ENCODE measurements at places on chromosomes 3 and 15.

DNA sequence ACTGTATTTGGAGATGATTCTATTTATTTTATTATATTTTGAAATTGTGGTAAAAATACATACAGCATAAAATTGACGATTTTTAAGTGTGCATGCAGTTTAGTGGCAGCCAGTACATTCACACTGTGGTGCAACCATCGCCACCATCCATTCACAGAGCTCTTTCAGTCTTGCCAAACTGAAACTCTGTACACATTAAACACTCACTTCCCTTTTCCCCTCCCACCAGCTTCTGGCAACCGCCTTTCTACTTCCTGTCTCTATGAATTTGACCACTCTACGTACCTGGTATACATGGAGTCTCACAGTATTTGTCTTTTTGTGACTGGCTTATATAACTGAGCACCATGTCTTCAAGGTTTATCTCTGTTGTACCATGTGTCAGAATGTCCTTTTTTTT is 303.3 kb upstream of the ATP10A start:
- DNase-seq, result no peak

DNA sequence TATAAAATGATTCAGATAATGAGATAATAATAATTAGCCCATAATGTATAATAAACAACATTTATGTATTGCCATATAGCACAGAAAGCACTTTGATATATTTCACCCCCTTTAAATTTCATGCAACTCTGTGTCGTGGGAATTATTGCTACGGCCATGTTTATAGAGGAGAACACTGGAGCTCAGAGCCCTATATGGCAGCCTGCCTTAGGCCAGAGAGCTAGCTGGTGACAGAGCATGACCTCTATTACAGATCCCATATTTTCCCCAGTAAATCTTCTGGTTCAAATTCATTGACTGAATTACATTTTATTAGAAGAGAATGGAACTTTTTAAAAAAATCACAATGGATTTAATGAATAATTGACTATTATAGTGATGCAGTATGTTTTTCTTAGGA is 25.0 kb downstream of the USP13 start:
- no peak for DNase-seq

GRCh38 chr3:100457811-100458210 is 34.6 kb upstream of the TMEM45A start:
- no peak for DNase-seq

DNA sequence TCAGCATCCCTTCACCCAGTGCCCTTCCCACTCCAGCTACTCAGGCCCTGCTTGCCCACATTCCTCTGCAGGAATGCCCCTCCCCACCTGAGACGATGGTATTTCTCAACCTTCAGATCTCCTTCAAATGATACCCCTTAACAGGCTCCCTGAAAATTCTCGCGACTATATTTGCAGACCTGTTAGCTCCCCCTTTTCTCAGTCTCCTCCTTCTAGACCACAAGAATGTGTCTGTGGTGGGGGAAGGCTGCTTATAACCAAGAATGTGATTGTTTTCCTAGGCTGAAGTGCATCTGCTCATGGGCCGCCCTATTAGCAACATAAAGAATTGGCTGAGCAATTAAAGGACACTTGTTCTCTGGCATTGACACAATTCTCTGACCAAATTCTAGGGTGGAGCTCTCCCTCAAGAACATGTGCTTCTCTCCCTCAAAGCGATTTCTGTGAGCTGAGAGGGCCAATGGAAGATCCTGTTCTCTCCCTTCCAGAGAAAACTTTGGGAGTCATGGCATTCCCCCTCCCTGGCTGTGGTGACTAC is 19.1 kb upstream of the LIMD1 start:
- DNase-seq, result no peak

DNA sequence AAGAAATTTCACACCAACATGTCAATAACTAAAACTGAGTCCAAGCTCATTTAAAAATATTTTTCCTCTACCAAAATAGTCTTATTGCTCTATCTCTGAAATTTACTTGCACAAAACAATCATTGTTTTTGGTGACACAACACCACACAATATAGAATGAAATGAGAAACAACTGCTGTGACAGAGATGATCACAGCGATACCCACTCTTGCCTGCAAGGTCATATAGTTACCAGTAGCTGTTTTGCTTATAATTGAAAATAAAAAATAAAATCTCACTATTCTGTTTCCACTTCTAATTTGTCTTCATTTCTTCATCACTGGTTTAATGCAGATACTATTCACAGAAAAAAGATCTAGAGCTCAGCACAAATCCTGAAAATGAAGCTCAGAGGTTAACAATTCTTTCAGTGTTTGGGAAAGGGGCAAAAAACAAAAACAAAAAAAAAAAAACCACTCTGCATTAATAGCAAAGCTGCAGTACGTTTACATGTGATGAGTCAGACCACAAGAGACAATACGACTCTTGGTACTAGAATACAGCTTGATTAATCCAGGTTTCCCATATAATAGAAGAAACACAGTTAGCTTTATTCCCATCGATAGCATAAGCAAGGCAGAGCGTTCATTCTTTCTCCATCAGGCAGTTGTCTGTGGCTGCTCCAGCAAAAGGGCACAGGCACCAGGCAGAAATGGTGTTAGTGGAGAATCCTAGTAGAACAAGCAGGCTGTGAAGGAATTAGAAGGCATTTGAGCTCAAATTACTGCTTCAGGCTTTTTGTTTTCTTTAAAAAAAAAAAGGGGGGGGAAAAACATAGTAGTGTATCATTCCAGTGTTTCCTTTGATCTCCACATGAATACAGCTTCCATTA is 773 bp downstream of the ANKRD28 start:
- no peak for DNase-seq

GRCh38 chr15:77107531-77108355 is 36.8 kb upstream of the TSPAN3 start:
- no peak for DNase-seq

- no peak for DNase-seq
Measured at GRCh38 chr15:61921093-61921492, 139.2 kb downstream of the VPS13C start.

DNA sequence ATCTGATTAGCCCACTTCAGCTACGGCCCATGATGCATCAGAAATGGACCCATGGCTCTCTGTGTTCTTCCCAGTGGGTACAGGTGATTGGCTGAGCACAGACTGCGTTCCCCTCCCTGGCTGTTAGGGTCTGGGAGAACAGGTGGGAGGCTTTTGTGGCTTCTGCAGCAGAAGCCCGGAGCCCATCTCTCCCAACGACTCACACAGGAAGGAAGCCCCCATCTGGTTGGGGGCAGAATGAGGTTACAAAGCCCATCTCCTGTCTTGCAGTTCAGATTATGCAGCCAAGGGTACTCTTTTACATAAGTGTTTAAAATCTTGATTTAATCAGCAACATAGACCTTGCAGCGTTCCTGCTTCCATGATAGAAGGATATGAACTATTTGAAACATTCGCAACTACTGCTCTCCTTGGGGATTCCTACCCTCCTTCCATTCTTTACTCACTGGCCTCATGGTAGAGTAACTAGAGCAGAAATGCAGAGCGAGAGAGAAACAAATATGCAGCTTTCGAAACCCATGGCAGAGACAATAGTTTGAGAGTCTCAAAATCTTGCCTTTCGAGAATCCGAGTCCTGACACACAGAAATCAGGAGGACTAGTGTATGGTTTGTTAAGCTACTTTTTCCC is 291.3 kb downstream of the TLE3 start:
- no peak for DNase-seq

DNA sequence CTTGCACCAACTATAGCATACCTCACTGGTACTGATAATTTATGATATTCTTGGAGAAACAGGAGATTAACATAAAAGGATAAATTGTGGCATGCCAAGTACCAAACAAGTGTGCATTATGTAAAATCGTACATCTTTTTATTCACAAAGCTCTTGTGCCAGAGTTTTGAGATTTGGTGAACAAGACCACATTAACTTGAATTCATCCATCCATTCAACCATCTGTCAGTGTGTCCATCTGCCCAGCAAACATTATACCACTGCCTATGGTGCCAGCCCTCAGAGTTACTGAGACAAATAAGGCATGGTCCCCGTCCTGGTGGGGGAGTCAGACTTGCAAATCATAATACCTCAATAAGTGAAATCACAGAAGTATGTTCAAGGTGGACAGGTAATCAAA is 17.0 kb upstream of the NEO1 start:
- DNase-seq, result no peak

DNA sequence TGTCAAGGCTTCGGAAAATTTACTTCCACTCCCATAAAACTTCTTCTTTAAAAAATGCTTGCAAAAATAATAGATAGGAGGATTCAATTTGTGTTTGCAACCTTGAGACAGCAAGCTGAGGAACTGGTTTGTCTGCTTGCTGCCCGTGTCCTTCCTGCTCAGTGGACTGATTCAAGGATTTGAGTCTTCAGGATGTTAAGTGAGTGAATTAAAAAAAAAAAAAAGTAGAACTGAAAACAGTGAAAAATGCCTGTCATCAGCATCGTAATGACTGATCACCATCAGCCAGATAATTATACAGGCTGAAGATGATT is 453.7 kb downstream of the FGF12 start:
- no peak for DNase-seq

DNA sequence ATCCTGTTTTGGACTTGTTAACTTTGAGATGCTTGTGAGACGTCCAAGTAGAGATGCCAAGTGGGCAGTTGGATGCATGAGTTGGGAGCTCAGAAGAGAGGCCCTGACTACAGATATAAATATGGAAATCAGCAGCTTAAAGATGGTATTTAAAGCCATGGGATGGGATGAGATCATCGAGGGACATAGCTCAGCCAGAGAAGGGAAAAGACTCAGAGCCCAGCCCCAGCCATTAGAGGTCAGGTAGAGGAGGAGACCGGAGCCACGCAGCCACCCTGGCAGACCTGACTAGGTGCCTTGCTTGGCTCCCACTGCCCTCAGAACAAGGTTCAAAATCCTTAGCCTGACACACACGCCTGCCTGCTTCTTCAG is 31.1 kb downstream of the ATP2B2 start:
- no peak for DNase-seq

- DNase-seq, result no peak
Measured at GRCh38 chr3:30357897-30358296, 248.5 kb upstream of the TGFBR2 start.

- DNase-seq, result no peak
Measured at GRCh38 chr15:69018951-69019350, 4.5 kb downstream of the NOX5 start.

DNA sequence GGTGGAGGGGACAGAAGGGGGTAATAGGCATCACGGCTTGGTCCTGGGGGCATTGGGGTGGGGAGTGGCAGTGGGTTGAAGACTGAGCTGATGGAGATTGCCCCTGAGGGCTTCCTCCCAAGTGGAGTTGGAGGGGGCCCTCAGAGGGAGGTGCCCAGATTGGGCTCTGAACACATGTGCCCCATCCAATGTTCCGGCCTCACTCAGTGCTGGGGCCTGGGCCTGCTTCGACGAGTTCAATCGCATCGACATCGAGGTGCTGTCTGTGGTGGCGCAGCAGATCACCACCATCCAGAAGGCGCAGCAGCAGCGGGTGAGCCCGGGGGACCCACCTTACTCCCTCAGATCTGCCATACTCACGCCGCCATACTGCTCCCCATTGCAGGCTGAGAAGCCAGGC is 45.3 kb downstream of the DNAH1 start:
- DNase-seq, result no peak

GRCh38 chr3:31614162-31614921 is 81.6 kb downstream of the STT3B start:
- no peak for DNase-seq

- DNase-seq, result no peak
Measured at GRCh38 chr3:140953028-140953960, 11.7 kb downstream of the SLC25A36 start.

DNA sequence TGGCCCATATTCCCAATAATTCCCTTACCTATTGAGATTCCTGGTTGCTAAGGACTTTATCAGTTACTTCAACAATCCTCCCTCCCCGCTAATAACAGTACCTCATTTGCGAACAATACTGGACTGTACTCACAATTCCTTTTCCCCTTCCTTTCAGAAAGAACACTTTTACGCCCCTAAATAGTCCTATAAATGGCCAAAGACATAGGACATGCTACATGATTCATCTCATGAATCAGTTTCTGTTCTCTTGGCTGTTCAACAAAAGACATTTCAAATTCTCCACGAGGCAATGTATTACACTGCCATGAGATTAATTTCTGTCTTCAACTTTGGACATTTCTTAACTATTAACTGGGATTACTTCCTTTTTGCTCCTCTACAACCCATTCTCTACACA is 264.4 kb downstream of the TIGIT start:
- no peak for DNase-seq

DNA sequence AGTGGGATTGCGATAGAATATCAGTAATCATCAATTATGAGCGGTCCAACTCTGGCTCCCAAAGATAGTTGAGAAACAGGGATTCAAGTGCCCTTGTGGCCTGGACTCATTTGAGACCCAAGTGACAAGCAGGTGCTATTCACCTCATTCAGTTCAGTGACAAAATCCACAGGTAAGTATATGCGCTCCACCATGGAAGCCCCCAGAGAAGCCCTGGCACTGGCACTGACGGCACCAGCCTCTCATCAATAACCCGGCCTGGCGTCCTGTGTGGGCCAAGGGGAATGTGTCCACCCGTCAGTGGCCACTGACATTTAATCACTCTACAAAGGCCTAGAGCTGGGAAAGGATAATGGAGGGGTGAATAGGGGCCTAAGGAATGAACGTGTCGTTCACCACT is 117.2 kb downstream of the ADCY5 start:
- DNase-seq, result no peak

- no peak for DNase-seq
Measured at GRCh38 chr3:183329543-183329942, 76.5 kb downstream of the B3GNT5 start.

GRCh38 chr3:187747506-187747905 is 2.2 kb upstream of the BCL6 start:
- no peak for DNase-seq

- no peak for DNase-seq
Measured at GRCh38 chr3:194984622-194985021, 286.3 kb downstream of the XXYLT1 start.

DNA sequence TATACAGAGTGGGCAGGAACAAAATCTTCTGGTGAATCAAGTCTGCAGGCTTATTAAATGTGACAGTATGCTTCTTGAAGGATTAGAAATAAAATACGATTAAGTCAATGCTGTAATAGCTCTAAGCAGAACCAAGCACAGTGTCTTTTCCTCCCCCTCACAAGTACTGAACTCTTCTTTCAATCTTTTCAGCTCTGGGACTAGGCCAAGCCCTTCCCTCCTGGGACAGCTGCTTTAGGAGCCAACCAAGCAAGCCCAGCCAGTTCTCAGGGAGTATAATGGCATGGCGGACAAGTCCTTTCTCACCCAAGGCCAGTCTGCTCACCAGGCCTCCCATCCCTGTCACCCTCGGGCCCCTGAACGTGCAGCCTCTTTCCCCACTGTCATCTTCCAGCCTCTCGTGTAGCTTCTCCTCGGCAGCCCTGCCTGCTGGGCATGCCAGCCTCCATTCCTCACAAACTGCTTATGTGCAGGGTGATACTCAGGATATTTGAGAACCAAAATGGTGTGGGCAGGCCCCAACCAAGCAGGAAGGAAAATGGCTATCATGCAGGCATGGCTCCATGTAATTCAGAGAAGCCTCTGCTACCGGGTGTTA is 8.4 kb upstream of the PPP1R2 start:
- no peak for DNase-seq

- no peak for DNase-seq
Measured at GRCh38 chr3:31358473-31359070, 174.2 kb upstream of the STT3B start.

Data from activated T-helper 1 cell treated with Interleukin-2 at 50 U/mL for 16 hours (primary cell).